ENCODE measurements at places on chromosomes 16 and 17.

DNA sequence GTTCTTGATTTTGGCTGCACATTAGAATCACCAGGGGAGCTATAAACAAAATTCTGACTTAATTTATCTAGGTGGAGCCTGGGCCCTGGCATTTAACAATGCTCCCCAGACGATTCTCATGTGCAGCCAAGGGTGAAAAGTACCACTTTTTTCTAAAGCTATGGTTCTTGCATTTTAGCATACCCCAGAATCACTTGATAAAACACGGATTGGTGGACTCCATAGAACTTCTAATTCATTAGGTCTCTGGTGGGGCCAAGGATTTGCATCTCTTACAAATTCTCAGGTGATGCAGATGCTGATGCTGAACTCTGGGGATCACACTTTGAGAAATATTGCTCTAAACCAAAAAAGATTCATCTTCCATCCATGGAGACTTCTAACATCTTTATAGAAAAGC lies 74.5 kb downstream of the RPGRIP1L start:
- no peak for DNase-seq

GRCh38 chr17:5560361-5560988 lies 23.8 kb downstream of the NLRP1 start:
- DNase-seq, result no peak

- no peak for DNase-seq
These were observed 33.8 kb upstream of the MAF start for GRCh38 chr16:79634298-79634697.

DNA sequence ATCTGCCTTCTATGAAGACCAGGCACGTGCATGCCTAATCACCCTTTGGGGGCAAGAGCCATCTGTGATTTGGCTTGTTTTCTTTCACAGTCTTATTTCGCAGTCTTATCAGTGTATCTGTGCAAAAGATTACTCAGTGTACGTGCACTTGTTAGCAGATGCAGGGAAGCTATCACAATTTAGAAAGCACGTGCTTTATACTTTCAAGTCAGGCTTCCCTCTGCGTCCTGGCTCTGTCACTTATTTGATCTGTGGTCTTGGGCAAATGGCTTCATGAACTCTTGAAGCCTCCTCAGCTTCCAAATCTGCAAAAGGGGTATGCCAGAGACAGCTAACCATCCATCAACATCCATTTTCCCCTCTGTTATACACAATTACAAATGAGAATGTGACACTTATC lies 246.4 kb downstream of the XYLT1 start:
- no peak for DNase-seq

GRCh38 chr17:77363821-77364361 lies 223.1 kb downstream of the SEC14L1 start:
- DNase-seq, result no peak

GRCh38 chr16:6988846-6989245 lies 343.8 kb upstream of the RBFOX1 start:
- DNase-seq, result no peak

DNA sequence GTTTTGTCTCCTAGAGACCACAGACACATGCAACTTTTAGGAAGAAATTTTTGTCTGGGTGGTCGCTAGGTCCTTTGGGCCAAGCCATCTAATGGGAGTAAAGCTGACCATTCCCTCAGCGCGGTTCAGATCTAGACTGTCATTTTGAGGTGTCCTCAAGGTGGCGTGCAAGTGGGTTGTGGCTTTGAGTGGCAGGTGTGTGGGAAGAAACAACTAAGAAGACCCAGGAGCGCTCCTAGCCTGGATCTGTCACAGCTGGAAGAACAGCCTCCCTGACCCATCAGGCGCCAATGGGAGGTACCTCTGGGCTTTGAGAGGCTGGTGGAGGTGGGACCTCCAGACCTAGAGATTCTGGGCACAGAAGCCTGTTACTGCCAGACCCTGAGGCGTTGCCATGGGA lies 645.1 kb downstream of the KCNJ18 start:
- DNase-seq, result no peak

- DNase-seq, result no peak
These were observed 22.3 kb downstream of the BAIAP2 start for GRCh38 chr17:81057079-81057730.

DNA sequence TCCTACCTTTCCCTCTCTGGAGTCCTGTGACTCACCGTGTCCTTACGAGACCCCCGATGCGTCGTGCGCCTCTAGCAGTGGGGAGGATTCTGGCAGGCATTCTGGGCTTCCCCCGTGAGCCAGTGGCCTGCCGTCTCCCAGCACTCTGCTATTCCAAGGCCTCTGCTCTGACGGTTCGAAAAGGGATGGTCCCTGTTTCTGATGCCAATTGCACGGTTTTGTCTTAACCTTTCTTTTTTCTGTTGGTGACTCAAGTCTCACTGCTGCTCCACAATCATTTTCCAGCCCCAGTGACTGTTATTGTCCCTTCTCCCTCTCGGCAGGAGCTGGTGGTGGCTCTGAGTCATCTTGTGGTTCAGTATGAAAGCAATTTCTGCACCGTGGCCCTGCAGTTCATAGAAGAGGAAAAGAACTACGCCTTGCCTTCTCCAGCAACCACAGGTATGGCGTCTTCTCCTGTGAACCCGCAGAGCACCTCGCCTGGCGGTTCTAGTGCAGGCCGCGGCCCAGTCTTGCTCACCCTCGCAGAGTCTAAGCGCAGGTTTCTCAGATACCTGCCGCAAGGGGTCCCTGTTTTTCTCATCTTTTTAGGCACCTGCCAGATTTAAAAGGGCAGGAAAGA lies 100.1 kb upstream of the CHMP6 start:
- DNase-seq, result peak; percentile 88

- no peak for DNase-seq
These were observed 162.7 kb upstream of the CDC42EP4 start for GRCh38 chr17:73474370-73474988.

DNA sequence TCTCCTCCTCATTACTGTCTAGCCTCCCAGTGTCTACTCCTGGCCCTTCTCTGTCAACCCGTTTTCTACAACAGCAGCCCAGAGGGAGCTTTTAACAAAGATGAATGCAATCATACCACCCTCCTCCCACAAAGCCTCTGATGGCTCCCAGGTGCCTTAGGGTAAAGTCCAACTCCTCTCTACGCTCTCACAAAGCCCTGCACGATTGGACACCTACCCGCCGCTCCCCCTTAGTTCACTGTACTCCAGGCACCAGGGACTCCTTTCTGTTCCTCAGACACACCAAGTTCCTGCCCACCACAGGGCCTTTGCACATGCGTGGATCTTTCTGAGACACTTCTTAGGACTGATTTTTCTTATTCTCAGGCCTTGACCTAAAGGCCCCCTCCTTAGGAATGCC lies 17.4 kb downstream of the CCDC102A start:
- no peak for DNase-seq

DNA sequence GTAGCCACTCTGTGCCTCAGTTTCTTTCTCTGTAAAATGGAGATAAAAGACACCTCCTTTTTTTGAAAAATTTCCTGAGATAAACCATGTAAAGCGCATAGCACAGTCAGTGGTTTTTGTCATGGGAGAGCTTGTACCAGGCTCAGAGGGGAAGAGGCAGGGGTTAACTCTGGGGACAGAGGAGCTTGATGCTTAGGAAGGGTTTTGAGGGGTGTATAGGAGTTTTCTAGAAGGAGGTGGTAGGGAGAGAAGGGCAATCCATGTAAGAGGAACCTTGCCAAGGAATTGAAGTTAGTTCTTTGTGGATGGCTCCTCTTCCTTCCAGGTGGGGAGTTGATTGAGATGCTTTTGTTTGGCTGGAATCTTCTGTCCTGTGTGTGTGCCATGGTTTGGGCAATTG lies 131.9 kb upstream of the GSE1 start:
- no peak for DNase-seq

- DNase-seq, result no peak
These were observed 1.2 kb downstream of the AP2B1 start for GRCh38 chr17:35588196-35588920.

DNA sequence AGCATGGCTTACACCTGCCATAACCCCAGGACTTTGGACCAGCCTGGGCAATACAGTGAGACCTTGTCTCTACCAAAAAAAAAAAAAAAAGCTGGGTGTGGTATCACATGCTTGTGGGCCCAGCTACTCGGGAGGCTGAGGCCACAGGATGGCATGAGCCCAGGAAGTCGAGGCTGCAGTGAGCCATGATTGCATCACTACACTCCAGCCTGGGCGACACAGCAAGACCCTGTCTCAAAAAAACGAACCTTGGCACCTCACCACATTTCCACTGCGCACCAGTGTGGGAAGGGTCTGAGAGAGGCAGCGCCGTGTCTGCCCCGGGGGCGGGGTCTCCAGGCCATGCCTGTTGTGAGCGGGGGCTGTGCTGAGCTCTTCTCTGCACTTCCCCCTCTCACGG lies 6.3 kb downstream of the ACSF3 start:
- DNase-seq, result peak; percentile 77

DNA sequence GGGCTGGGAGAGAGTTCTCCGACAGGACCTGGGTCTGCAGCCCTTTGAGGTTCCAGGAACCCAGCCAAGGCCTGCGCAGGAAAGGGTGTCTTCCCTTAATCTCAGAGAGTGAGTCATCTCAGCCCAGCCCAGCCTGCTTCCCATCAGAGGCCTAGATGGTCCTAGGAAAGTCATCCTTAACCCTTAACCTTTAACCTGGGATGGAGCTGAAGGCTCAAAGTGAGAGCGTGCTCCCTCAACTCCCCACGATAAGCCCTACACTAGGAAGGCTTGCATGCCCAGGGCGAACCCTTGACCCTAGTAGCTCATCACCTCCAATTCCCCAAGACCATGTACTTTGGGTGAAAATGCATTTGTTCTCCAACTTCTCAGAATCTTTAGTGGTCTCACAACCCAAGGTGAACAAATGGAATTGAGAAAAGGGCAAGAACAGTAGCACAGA lies 4.8 kb upstream of the ATXN7L3 start:
- DNase-seq, result no peak

GRCh38 chr16:78829280-78829679 lies 729.8 kb downstream of the WWOX start:
- DNase-seq, result no peak

GRCh38 chr17:5522476-5522875 lies 36.1 kb downstream of the MIS12 start:
- DNase-seq, result no peak

DNA sequence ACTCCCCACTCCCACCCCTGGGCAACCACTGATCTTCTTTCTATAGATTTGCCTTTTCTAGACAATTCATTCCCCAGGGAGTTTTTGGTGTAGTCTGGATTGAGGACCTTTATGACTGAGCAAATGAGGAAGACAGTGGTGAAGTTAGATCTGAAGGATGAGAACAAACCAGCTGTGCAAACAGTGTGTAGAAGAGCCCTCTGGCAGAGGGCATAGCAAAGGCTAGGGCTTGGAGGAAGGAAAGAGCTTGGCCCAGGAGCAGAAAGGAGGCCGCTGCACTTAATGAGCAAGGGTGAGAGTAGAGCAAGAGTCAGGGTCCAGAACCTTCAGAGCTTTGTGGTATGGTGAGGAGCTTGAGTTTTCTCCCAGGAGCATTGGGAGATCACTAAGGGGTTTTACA lies 352.7 kb downstream of the CA10 start:
- no peak for DNase-seq

GRCh38 chr17:32345951-32346600 lies 3.9 kb upstream of the ZNF207 start:
- no peak for DNase-seq

DNA sequence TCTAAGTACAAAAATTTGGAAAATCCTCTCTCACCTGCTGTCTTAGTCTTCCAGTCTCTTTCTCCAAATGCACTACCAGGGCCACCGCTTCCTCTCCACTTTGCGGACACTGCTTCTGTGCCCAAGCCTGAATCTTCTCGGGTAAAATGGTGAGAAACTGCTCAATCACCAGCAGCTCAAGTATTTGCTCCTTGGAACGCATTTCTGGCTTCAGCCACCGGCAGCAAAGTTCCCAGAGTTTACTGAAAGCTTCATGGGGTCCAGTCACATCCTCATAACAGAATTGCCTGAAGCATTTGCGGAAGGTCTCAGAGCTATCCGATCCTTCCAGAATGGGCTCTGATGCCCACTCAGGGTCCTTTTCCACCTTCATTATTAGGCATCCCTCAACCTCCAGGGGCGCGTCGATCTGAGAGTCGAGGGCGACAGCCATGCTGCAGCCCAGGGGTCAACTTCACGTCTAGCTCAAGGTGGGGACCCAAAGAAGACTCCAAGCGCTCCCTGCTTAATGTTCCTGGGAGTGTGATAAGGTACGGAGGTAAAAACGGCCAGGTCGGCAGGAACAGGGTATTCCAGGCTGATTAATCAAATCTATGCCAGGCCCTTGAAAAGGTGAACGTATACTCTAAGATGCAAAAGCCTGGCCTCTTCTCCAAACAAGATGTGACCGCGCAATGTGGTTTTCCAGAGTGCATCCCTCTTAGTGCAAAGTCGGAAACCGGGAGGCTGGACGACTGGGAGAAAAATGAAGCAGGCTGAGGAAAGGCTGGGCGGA lies 763 bp downstream of the ZKSCAN2 start:
- DNase-seq, result no peak

DNA sequence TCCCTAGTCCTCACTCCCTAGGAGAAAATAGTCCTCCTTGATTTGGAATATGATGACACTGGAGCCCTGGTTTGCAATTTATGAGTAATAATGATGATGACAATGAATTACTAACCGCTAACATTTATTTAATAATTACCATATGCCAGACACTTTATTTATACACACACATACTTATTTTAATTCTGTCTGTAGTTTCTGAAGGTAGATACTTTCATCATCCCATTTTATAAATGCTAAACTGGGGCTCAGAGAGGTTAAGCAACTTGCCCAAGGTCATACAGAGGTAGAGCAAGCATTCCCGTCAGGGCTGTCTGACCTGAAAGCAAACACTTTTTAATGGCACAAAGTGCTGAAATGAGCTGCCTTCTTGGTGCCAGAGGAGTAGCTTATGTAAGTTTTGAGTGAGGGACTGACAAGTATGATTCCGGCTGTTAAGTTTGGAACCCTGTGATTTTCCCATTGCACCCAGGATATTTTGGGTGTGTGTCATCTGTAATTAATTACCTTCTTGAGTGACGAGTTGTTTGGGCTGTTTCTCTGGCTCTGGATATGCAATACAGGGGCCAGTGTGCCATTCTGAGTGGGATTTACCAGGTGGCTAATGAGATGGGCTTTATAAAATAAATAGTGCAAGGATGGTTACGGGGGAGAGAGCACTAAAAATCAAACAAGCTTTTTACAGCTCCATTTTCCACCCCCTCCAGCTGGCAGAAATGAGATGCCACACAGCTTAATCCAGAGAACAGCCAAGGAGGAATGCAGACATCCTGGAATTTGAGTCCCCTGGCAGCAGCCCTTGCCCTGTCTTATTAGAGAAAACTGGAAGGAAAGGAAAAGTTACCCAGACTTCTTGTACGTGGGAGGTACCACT lies 211.8 kb downstream of the SNX29 start:
- no peak for DNase-seq

GRCh38 chr17:57902117-57902799 lies 52.4 kb upstream of the MRPS23 start:
- no peak for DNase-seq

GRCh38 chr17:6355196-6355595 lies 79.7 kb downstream of the AIPL1 start:
- DNase-seq, result no peak
